HFF-Myc (cell line): ENCODE measurements at places on chromosomes 2 and 18.

GRCh38 chr2:42054714-42055430, 7.1 kb downstream of the PKDCC start:
- no peak for DNase-seq

DNA sequence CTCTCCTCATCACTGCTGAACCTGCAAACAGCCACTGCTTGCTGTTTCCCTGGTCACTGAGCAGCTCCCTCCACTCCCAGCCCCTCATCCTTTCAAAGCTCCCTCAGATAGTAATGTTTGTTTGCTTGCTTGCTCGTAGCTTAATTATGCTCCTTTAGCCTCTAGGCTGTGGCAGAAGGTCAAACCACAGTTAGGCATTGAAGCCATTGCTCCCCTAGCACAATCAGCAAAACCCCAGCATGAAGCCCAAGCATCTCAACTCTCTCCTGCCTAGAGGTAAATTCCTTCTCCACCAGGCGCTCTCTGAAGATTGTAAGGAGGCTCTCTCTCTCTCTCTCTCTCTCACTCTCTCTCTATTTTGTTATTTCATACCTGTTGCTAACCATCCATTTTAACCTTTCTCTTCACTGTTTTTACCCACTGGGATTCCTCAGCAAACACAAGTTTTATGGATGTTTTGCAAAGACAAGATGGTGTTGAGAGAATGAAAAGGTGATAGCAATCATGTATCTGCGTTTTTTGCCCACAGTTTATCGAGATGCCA, 135.9 kb upstream of the HNRNPA3 start:
- no peak for DNase-seq

DNA sequence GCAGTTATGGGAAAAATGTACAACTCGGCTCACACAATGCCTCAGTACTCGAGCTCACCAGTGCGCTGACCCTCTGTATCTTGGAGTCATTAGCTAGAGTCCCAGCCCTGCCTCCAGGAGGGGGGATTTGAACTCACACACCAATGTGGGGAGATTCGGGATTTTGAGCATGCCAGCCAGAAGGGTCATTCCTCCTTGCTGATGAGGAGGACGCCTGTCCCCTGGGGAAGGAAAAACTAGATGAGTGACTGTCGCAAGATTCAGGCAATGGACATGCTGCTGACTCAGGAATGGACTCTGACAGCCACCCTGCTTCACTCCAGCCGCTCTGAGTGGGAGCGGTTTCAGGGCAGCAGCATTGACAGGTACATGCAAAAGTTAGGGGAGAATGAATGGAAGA, 20.6 kb downstream of the FIGN start:
- DNase-seq: no peak

DNA sequence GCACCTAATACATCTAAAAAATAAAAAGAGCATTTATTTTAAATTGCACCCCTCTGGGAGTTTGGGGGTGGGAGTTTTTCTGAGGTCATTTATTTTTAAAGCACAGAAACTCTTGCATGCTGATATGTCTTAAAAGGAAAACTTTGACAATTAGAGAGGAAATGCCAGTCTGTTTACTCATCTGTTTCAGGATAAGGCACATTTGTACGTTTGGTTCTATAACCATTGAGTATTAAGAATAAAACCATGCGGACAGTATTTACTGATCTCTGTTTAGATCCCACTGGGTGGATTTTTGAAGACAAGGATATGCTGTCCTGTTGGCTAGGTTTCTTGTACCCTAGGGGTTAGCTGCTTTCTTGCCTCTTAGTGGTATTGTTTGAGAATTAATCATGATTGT, 122.9 kb downstream of the TANC1 start:
- DNase-seq: no peak

DNA sequence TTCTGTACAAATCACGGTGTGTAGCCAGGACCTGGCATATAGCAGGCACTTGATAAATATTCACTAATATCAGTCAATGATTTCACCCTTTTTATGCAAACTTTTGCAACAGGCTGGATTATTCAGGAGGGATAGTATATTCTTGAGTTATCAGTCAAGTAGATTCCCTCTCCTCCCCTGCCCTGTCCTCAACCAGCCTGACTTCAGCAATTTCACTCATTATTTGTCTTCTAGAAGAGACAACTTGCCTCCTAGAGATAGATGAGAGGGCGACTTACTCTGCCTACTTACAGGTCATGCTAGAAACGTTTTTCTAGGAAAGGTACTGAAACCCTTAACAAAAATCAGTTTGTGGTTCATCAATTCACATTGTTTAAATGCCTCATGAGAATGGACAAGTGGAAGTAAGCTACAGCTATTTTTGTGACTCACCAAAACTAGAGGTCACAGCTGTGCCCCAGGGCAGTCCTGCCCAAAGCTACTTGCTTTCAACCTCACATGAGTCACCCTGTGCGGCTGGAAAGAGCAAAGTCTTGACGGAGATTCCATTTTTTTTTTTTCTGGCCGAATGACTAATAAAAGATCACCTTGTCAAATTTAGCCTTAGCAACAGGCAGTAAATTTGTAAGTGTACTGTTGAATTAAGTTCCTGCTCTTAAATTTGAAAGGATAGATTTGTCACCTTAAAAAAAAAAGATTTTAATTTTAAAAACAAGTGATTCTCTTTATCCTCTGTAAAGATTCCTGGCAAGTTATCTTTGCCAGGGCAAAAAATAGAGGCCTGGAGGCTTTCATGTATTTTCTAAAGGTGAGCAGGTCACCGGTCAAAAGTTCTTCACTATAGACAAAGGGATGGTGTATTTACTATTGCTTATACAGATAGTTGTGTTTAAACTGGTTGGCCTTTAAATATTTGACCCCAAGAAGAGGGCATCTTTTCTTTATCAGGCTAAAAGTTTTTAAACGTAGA, 109.0 kb upstream of the SLC35G4 start:
- peak; percentile 93 for DNase-seq
